SIG-M5 (cell line): ENCODE measurements at places on chromosomes 6 and 20.

DNA sequence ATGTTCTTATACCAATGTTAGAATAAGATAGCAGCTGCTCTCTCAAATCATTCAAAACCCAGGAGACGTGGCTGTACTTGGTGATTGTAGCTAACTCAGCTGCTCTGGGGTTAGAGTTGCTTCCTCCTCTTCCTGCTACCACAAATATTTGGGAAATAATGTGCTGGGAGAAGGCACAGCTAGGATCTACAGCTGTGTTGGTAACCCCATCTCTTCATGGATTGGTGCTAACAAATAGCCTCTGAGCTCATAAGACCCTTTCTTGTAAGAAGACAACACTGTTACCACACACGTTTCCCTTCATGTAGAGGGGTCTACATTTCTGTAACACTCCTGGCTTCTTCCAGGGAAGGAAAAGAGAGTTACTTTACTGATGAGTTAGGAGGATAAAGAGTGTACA lies 911.0 kb upstream of the CITED2 start:
- no peak for DNase-seq

DNA sequence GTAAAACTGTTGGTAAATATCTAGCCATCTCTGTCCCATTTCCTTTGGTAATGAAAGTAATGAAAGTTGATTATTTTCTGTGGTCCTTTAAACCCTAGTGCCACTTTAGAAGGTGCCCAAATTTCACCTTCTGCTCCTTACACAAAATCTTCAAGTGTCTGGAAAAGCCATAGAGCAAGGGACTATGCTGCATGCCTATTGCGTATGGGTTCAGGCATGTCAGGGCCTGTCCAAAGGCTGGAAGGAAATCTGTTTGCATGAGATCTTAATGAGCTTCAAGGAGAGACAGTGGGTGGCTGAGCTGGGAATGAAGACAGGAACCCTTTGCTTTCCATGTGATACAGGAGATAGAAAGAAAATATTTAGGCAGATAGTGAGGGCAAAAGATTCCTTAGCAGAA lies 66.6 kb upstream of the CCN6 start:
- no peak for DNase-seq

- no peak for DNase-seq
Measured at GRCh38 chr20:50387218-50387995, 122.8 kb upstream of the PTPN1 start.

GRCh38 chr20:53157443-53158408 lies 185.6 kb downstream of the TSHZ2 start:
- no peak for DNase-seq

DNA sequence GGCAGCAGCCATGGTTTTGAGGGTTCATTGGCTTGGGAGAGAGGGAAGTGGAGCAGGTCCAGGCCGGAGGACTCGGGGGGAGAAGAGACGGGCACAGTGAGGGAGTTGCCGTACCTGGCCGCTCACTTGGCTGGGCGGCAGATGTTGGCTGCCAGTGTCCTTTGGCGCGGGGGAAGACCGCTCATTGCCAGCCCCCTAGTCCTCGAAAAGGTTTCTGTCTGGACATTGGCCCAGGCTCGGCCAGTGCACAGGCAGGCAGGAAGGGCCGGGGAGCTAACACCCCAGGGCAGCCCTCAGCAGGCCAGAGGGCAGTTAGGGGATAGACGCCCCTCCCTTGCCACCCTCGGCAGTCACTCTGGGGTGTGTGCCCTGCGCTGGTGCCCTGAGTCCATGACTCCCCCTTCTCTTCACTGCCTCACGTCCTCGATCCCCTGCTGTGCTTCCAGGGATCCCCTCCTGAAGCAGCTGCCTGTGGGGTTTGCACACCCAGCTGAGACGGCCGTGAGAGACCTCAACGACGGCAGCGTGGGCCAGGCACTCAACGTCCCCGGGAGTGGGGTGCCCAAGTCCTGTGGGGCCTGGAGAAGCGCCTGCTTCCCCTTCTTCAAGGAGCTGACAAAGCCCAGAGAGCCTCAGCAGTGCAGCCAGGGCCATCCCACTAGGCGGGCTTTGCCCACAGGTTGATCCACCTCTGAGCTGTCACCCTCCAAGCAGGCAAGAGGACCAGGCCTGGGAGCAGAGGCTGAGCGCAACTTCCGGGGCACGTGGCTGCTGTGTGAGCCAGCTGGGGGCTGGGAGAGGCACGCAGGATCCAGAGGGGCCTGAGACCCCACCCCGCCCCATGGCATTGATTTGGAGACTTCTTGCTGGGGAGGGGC lies 20.4 kb downstream of the RBM38 start:
- DNase-seq, result no peak
